ENCODE measurements at places on chromosomes 6 and 20.

- no peak for DNase-seq
Measured at GRCh38 chr20:35849706-35850105, 77.9 kb downstream of the PHF20 start.

DNA sequence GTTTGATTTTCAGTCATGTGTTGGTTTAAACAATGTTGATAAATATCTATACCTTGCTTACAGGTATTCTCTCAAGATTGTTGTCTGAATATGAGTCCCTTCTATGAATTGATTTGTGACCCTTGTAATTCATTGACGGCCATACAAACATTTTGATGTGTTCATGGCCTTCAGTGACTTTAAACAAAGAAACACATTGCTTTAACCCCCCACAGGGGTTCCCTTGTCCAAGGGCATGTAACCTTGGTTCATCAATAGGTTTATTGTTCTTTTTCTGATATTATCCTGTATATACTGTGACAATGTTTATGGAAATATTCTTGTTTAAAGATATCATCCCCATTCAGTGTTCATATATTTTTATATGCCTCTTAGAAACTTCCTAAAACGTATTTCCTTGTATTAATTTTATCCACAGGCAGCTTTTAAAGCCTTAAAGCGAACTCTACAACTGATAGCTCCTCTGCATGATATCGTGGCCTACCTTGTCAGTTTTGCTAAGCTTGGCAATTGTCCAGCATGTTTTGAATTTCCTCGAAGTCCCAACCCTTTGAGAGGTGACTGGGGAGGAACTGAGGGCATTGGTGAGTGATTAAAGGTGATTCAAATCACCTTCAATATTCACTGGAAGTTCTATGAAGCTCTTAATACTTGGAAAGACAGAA lies 87.0 kb downstream of the CD164 start:
- no peak for DNase-seq

DNA sequence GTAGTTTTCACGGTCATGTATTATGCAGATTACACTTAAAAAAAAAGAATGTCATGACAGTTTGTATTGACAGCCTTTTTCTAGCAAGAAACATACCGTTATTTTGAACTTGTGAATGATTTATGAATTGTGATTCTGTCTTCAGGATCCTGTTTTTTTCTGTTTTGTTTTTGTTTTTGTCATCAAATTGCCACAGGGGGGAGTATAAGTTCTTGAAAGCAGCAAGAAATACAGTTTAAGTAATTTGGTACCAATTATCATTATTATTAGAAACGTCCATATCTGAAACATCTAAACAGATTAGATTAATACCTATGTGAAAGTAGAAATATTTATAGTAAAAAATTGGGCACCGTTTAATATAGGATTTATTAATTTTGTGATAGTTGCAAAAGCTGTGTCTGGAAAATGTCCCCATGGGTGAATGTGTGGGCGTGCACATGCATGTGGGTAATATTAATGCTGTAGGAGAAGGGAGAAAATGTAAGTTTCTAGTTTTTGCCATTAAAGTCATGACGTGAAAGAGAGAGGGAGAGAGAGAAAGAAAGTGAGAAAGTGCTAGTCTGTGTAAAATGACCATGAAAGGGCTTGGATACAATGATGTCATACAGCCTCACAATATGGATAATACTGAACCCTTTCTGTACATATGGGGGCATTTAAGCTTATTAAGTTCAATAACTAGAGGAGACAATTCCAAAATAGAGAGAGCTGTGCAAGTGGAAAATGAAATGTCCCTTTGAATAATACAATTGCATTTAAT lies 9.4 kb upstream of the CCN2 start:
- DNase-seq = no peak

DNA sequence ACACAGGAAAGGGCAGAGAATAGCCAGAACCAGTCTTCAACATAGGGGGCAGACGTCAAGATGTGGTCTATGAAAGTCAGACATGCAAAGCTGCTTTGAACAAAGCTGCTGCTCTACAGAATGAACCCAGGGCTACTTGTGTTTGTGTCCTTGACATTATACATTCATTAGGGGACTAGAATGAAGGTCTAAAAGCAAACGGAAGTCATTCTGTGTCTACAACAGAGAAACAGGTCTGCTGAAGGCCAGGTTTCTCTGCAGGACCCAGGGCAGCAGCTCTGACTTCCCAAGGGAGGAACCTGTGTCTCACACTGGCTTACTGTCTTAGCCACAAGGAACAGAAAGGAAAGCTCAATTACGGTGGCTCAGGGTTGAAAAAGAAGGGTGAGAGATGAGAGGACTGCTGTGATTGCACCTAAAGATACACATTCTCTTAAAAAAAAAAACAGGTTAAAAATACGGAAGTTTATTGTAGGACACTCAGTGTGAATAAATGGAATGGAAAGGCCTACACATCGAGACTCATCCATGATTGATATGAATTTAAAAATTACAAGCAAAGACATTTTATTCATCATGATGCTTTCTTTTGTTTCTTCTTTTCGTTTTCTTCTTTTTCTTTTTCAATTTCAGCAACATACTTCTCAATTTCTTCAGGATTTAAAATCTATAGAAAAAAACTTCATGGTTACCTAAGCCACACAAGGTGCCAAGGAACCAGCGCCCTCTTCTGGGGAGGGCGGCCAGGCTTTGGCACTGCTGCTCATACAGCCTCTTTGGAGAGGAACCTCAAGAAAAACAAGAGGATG lies 6.7 kb downstream of the PSMA7 start:
- DNase-seq = peak; percentile 64

DNA sequence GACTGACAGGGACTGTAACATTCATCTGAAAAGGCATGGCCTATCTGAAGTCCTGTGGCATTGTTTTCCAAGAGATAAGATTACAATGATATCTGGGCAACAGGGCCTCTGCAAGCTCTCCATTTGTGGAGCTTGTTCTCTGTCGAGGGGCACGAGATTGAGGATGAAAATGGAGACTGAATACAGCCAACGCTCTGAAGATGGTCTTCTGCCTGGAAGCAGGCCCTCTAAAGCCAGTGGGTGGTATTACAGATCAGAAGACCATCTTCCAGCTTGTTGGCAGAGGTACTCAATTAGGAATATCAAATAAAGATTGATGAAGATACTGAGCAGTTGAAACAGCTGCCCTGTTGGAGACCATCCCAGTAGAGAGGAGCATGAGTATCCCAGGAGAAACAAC lies 288.2 kb downstream of the CENPW start:
- DNase-seq = no peak

DNA sequence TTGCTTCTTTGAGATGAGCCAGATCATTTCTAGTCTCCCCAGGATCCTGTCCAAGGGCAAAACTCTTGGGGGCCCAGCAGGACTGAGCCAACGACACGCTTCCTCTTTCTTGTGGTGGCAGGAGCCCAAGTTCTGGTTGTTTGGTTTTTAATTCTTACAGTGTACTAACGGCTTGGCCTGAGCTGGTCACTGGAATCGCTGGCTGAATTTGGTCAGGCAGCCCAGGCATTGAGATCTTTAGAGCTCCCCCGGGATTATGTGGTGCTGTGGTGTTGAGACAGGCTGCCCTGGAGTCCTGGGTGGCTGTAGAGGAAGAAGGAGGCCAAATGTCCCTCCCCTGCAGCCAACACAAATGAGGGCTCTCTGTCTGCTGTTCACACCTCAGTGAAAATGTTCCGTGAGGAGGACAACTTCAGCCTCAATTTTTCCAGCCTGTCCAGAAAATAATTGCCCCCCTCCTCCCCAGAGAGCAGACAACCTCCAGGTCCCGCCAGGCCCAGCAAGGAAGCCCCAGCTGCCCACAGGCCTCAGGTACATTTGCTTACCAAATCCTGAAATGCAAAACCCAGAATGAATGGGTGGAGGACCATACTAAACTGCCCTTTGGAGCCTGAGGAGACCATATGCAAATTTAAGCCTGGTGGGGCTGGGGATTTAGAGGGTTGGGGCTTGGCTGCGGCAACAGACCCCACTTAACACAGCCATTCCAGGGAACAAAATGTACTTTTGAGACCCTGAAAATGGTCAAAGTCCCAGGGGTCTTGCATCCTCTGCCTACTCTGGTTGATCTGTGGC lies 23.6 kb downstream of the BNIP5 start:
- DNase-seq = peak; percentile 77

GRCh38 chr6:112031960-112032359 lies 21.9 kb upstream of the CCN6 start:
- DNase-seq = no peak

DNA sequence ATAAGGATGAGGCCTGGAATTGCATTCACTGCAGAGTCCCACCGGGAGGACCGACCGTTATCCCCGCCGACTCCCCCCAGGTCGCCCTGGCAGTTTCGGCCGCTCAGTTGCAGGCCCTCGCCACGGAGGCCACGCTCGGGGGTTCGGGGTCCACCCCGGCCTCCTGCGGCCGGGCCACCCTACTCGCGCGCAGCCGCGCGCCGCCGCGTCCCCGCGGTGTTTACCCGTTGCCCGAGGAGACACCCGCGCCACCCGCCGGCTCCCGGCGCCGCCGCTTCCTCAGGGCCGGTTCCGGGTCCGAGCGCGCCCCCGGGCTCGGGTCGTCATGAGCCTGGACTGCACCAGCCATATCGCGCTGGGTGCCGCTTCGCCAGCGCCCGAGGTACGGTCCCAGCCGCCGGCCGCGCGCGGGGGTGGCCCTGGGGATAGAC lies at the start of gene CCDC170:
CCDC170 (plus strand) TSS at position 214 of the 431 bp plus-strand sequence; CDS start at position 326, 112 bp downstream.
- peak; percentile 31 for DNase-seq

- DNase-seq = no peak
Measured at GRCh38 chr6:92479831-92480230, 939.5 kb downstream of the EPHA7 start.

DNA sequence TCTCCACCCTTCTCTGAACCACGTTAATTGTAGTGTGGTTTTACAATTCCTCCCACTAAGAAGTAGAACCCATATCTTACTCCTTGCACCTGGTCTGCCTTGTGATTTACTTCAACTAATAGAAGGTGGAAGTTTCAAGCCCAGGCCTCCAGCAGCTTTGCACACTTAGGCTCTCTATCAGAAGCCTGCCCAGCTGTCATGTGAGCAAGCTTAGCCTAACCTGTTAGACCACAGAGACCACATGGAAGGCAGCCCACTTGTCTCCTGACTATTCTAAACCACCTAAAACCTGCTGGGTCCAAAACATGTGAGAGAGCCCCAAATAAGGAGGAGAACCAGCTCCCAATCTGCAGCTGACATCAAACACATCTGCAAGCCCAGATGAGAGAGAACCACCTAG lies 127.6 kb upstream of the BTBD3 start:
- DNase-seq = no peak

GRCh38 chr20:42095221-42095620 lies 477.0 kb upstream of the CHD6 start:
- DNase-seq = no peak

GRCh38 chr6:39654121-39654520 lies 71.1 kb downstream of the KIF6 start:
- no peak for DNase-seq

DNA sequence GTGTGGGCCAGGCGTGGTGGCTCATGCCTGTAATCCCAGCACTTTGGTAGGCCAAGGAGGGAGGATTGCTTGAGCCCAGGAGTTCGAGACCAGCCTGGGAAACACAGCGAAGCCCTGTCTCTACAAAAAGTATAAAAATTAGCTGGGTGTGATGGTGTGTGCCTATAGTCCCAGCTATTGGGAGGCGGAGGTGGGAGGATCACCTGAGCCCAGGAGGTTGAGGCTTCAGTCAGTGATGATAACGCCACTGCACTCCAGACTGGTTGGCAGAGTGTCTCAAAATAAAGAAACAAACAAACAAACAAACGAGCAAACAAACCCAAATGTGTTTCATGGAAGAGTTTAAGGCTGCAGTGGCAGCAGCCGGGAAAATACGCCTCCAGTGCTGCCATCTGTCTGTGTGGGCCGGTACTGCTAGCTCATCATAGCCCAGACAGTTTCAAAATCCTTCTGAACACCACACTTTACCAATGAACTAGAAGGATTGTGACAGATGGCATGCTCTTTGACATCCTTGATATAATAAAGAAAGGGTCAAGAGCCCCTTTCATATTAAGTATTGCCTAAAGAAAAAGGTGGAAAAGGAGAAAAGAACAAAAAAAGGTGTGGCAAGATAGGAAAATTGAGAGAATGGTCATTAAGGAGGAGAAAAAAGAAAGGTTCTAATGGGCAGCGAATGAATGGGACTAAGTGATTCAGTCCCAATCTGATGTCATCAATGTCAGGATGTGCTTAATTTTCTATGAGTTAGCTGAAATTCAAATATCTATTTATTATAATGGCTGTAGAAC lies 298.6 kb downstream of the SYNE1 start:
- DNase-seq = peak; percentile 16

DNA sequence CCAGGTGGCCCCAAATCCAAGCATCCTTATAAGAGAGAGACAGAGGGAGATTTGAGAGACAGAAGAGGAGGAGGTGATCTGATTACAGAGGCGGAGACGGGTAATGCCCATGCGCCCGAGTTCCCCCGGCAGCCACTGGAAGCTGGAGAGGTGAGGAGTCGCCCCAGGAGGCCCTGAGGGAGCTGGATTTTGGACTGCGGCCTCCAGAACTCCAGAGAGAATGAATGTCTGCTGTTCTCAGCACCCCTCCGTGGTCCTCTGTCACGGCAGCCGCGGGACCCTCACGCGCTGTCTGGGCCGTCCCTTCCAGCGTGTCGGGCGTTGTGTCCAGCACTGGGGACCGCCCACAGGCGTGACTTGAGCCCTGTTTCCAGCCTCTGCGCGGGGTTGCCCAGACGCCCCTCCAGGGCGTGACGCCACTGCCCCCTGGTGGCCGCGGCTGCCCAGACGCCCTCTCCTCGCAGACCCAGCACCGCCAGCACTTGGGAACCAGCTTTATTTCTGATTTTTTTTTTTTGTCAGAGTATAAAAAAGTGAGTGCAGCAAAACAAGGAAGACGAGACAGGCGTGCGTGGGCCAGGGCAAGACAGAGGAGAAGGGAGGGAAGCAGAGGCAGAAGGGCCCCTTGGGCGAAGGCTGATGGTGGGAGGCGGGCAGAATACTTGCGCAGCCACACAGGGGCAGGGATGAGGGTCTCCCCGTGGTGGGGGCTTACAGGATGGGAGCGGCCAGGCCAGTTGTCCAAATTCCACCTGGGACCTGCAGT lies 4.1 kb upstream of the ZNF512B start:
- DNase-seq = peak; percentile 72

DNA sequence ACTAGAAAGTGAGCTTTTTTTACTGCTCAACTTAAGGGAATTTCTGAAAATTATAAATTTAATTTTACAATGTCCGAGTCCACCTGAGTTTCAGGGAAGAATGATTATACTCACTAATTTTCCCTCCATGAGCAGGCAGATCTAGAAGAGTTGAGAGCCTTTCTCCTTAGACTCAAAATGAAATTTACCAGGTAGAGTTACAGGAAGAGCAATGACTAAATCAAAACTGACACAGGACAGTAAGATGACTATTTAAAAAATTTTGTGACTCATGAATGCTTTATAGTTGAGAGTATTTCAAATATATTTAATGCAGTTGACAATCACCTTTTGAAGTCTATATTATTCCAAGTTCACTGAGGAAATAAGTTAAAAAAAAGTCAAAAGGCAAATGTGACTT lies 198.1 kb upstream of the NRSN1 start:
- DNase-seq = no peak

GRCh38 chr6:117711369-117711768 lies 36.1 kb downstream of the NUS1 start:
- no peak for DNase-seq

DNA sequence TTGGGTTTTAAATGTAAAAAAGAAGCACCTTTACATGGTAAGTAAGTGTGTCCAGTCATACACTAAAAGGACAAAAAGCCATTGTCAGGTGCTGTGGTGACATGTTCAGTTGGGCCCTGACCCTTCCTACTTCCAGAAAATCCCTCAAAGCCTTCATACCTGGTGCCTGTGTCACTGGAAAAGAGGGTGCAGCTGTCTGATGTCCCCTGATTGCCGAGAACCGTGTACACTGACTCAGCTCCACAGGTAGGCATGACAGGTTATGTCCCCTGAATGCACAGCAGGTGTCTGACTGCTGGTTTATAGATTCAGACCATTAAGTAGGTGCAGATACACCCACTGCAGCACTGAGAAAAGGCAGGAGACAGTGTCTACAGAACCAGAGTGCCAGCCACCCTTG lies 99.1 kb downstream of the FOXC1 start:
- DNase-seq = no peak
